Dermis blood vessel endothelial cell (primary cell): ENCODE measurements at places on chromosomes 11 and 22. TPM values are rescaled to one million over a fixed set of nuclear protein-coding genes. Genes with fewer than 3 reads are reported as not detected.

The C22orf42 gene
- not detected in 2 replicates for total RNA-seq

The SLC22A24 gene
- total RNA-seq = not detected in 2 replicates

The PTS gene
- 33.9 and 45.1 TPM in 2 replicates for total RNA-seq

The MPPED1 gene
- not detected in 2 replicates for total RNA-seq

The SULT4A1 gene
- 0.05 TPM in 1 of 2 replicates, not detected in the other for total RNA-seq

The APLNR gene
- total RNA-seq = 3.0 and 19.6 TPM in 2 replicates

The MRGPRF gene
- 0.05 and 0.17 TPM in 2 replicates for total RNA-seq

The KDM4E gene
- total RNA-seq = not detected in 2 replicates

The RIN1 gene
- 4.8 and 6.7 TPM in 2 replicates for total RNA-seq

The SYCE3 gene
- not detected in 2 replicates for total RNA-seq

The CCDC88B gene
- total RNA-seq = 0.56 and 1.2 TPM in 2 replicates

The IFITM10 gene
- total RNA-seq = 0.33 and 1.5 TPM in 2 replicates

The OR56B1 gene
- total RNA-seq = not detected in 2 replicates

The PATE4 gene
- not detected in 2 replicates for total RNA-seq

The PNPLA3 gene
- 1.0 and 2.7 TPM in 2 replicates for total RNA-seq

The IL18BP gene
- total RNA-seq = 2.2 and 4.6 TPM in 2 replicates

The OR4A16 gene
- not detected in 2 replicates for total RNA-seq

The LRP5 gene
- 87.3 and 169 TPM in 2 replicates for total RNA-seq

The F2 gene
- total RNA-seq = not detected in 2 replicates

The GAL3ST3 gene
- 0.60 and 1.4 TPM in 2 replicates for total RNA-seq

The SLC22A8 gene
- total RNA-seq = not detected in 2 replicates

The CENPM gene
- total RNA-seq = 13.1 and 34.2 TPM in 2 replicates

The PLEKHA7 gene
- 4.3 and 6.4 TPM in 2 replicates for total RNA-seq

The DYNC2H1 gene
- 5.7 and 8.5 TPM in 2 replicates for total RNA-seq

The ADAMTS15 gene
- total RNA-seq = 2.7 and 4.6 TPM in 2 replicates

The BET1L gene
- 13.4 and 17.3 TPM in 2 replicates for total RNA-seq

The ISX gene
- not detected in 2 replicates for total RNA-seq

The OSM gene
- total RNA-seq = not detected in 2 replicates

The KRTAP5-7 gene
- not detected in 2 replicates for total RNA-seq

The PGGHG gene
- total RNA-seq = 15.1 and 28.4 TPM in 2 replicates

The FOSL1 gene
- total RNA-seq = 3.6 and 4.9 TPM in 2 replicates

The SMIM35 gene
- not detected in 2 replicates for total RNA-seq

The MUC6 gene
- not detected in 2 replicates for total RNA-seq

The UQCR10 gene
- 50.5 and 67.6 TPM in 2 replicates for total RNA-seq

The CNGA4 gene
- 0.09 TPM in 1 of 2 replicates, not detected in the other for total RNA-seq

The KDM4D gene
- 0.17 and 0.65 TPM in 2 replicates for total RNA-seq

The OR5B3 gene
- not detected in 2 replicates for total RNA-seq

The P2RY2 gene
- 0.51 and 1.2 TPM in 2 replicates for total RNA-seq

The WT1 gene
- not detected in 2 replicates for total RNA-seq

The LINC01488 gene
- total RNA-seq = not detected in 2 replicates

The FOLR3 gene
- total RNA-seq = not detected in 2 replicates

The LSP1 gene
- 0.42 TPM in 1 of 2 replicates, not detected in the other for total RNA-seq

The PDE3B gene
- total RNA-seq = 0.17 and 0.23 TPM in 2 replicates

The C11orf21 gene
- not detected in 2 replicates for total RNA-seq

The TYR gene
- not detected in 2 replicates for total RNA-seq

The CYTH4 gene
- total RNA-seq = under 0.01 TPM in 1 of 2 replicates, not detected in the other

The SSH3 gene
- 15.6 and 19.7 TPM in 2 replicates for total RNA-seq
